ENCODE measurements at places on chromosomes 11 and 22. TPM values are rescaled to one million over a fixed set of nuclear protein-coding genes. Genes with fewer than 3 reads are reported as not detected.

Gene MMP12
- not detected for total RNA-seq

Gene SYT7
- total RNA-seq = under 0.01 TPM

Gene FIBIN
- total RNA-seq = not detected

Gene DNAJB7
- total RNA-seq = not detected

Gene NCAPH2
- 51.8 TPM for total RNA-seq

Gene RTN4RL2
- under 0.01 TPM for total RNA-seq

Data from melanocyte of skin (primary cell).